RPMI8226 (cell line): ENCODE measurements at places on chromosomes 7 and 10.

DNA sequence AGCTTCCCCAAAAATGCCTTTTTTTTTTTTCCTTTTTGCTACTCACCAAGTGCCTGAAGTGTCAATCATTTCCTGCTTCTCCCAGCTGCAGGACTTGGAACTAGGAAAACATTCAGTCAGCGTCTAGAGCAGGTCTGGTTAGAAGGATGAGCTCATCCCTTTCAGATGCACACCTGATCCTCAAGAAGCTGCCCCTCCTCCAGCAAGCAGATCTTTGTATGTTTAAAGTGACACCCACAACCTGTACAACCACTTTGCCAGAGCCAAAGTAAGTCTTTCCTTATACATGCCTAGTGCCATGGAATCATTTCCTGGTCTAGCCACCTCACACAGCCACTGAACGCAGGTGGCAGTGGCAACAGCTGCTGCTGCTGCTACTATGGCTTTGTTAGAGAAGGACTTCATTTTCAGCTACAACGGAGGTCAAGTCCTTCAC lies 10.4 kb upstream of the USP54 start:
- peak; percentile 17 for DNase-seq

DNA sequence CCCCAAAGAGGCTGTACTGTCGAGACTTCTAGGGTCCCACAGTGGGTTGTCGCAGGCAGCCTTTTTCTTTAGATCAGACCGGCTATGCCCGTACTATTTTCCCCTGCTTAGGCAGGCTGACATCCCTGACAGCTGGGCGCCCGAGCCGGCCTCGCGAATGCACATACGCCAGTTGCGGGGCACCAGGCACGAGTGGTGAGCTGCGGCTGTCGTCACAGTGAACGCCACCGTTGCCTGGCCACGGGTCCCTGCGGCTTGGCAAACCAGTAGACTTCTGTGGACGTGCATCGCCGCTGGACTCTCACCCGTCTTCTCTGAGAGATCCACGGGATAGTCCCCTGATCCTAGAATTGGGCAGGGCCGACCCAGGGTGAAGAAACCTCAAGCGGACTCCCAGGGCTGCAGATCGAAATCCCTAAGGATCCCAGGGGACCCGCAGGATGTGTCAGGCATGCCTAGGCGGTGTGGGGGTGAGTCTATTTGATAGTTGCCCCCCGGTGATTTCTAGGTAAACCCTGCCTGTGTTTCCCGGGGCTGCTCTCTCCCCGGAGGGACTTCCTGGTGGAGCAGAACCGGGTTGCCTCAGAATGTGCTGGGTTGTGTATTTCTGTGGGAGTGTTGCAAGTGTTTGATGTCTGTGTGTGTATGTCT lies 33.0 kb upstream of the ZNF273 start:
- no peak for DNase-seq

DNA sequence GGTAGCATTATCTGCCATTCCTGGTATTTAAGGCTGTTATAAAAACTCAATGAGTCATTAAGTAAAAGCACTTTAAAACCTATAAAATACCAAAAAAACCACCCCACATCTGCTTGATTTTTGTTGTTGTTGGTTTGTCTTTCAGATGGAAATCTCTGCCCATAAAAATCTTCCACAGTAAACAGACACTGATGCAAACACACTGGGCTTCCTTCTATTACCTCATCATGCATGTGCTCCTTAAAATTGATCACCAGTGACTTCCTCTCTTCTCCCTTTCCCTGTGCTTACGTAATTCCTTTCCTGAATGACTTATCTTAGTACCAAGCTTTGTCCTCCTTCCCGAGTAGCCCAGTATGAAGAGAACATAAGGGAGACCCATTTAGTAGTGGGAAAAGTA lies 167.2 kb downstream of the EVX1 start:
- DNase-seq: no peak

GRCh38 chr10:118732245-118733165 lies 22.3 kb downstream of the CACUL1 start:
- DNase-seq: no peak

DNA sequence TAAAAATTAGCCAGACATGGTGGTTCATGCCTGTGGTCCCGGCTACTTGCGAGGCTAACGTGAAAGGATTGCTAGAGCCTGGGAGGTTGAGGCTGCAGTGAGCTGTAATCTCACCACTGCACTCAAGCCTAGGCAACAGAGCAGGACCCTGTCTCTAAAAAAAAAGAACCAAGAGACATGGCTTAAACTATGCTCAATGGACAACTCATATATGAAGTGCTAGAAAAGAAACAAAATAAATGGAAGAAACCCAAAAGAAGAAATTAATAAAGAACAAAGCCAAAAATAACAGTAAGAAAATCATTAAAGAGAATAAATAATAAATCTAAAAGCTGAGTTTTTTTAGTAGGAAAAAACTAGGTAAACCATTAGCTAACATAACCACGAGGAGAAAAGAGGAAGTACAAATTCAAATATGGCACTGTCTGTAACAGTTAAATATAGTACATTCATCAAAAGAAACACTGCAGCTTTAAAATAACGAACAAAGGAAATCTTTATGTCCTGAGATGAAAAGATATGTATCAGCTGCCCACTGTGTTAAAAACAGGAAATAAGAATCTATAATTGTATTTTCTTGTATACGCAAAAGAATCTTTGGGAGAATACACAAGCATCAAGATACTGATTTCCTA lies 48.7 kb downstream of the UPF2 start:
- no peak for DNase-seq

GRCh38 chr10:129056734-129057689 lies 410.0 kb upstream of the MGMT start:
- DNase-seq: peak; percentile 70

GRCh38 chr10:70685455-70685911 lies 13.2 kb downstream of the ADAMTS14 start:
- DNase-seq: no peak

GRCh38 chr7:37494926-37495325 lies 46.3 kb upstream of the ELMO1 start:
- no peak for DNase-seq

- peak; percentile 87 for DNase-seq
Measured at GRCh38 chr10:46091080-46091827, 45.2 kb upstream of the MSMB start.

- no peak for DNase-seq
Measured at GRCh38 chr10:35236739-35237138, 99.6 kb upstream of the CCNY start.

- DNase-seq: no peak
Measured at GRCh38 chr7:55113760-55114540, 95.1 kb downstream of the EGFR start.

- no peak for DNase-seq
Measured at GRCh38 chr7:128799451-128799850, 7.7 kb downstream of the CCDC136 start.

- DNase-seq: peak; percentile 77
Measured at GRCh38 chr7:68720697-68721096, 877.6 kb upstream of the AUTS2 start.

DNA sequence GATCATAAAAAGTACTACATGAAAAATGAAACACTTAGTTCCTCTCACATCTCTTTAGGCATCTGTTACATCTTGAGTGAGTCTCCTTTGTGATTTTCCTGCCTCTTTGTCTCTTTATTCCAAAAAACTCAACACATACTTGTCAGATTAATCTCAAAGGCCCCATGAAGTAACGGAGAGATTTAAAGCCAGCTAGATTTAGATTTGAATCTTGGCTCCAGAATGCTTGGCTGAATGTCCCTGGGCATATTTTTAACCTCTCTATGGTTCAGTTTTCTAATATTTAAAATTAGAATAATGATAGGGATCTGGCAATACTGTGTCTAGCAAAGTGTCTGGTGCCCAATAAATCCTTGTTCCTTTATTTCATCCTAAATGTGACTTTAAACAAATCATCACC lies 140.0 kb downstream of the DGKB start:
- no peak for DNase-seq

DNA sequence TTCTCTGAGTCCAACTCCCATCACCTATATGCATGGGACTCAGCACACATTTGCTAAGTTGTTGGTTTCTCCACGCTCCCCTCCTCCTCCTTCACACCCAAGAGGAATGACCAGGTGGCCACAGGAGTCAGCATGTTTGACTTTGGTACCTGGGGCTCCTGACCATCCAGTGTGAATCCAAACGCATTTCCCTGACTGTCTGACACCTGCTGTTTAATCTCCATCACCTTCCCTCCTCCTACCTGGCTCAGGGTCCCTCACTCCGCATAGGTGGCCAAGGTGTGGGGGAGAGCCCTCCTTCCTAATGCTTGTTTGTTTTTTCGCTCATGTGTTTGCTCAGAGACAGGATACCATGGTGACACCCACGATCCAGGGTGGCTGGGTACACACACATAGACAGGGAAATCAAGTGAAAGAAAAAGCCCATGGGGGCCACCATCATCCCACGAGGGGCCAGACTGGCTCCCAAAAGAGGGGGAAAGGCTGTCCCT lies 194.9 kb downstream of the KCNMA1 start:
- DNase-seq: no peak

DNA sequence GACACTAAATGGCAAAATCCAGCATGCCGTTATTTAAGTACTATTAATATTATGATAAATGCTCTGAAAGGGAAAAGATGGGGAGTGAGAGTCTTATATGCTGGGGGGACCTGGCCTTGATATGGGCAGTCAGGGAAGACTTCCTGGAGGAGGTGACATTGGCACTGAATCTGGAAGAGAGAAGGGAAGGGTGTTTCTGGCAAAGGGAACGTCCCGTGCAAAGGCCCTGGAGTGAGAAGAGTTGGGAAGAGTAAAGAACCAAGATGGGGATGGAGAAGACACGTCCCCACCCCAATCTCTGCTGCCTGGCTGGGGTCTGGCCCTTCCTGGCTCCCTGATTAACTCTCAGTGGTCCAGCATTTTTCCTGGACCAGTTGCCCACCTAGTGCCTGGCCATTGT lies 5.0 kb upstream of the GRIFIN start:
- no peak for DNase-seq

- DNase-seq: no peak
Measured at GRCh38 chr7:17401791-17402627, 103.6 kb downstream of the AHR start.

DNA sequence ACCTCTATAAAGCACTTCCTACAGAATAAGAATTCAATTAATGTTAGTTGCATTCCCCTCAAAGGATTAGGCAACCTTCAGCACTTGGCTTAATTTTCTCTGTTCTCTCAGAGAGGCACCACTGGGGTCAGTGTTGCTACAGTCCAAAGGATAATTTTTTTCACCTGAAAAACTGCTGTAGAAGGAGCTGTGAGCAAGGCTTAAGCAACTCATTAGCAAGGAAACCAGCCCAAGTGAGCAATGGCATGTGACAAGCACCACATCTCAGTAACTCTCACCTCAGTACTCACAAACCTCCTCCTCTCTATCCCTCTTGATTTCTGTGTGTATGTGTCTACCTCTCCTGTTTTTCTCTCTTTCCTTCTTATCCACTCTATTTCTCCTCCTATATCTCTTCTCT lies 55.9 kb downstream of the DGKI start:
- no peak for DNase-seq

DNA sequence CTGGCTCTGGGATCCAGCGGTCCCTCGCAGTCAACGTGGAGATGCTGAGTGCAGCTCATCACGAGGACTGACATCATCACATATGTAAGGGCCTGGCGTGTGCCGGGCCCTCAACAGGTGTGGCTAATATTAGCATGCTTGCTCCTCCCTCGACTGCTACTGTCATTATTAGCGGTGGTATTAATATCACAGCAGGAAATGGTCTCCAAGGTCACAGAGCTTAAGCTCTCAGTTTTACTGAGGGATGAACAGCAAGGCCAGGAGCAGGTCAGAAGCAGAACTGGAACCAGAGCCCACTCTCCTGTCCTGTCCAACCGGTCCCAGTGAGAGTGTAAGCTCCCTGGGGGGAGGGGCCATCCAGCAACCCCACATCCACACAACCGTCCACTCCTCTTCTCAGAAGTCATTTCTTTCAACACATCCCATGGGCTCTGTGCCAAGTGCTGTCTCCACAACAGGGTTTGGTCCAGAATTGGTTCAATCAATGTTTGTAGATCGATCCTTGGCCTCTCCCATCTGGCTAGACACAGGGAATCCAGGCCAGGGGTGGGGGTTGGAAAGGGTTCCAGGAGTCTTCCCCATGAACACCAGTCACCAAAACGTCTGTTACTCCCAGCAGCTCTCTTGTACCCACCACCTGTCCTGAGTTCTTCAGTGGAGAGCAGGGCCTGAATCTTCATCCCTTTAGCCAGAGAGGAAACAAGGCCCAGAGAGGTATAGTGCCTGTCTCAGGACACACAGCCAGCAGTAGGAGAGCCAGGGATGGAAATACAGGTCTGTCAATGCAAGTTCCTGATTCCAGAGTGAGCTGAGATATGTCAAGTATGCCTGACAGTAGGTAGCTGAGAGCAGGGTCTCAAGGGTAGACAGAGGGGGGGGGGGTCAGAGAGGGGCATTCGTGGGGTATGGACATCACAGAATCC lies 45.3 kb upstream of the ZMIZ1 start:
- peak; percentile 60 for DNase-seq

GRCh38 chr10:87093632-87094372 lies 841 bp downstream of the GLUD1 start:
- DNase-seq: peak; percentile 74

DNA sequence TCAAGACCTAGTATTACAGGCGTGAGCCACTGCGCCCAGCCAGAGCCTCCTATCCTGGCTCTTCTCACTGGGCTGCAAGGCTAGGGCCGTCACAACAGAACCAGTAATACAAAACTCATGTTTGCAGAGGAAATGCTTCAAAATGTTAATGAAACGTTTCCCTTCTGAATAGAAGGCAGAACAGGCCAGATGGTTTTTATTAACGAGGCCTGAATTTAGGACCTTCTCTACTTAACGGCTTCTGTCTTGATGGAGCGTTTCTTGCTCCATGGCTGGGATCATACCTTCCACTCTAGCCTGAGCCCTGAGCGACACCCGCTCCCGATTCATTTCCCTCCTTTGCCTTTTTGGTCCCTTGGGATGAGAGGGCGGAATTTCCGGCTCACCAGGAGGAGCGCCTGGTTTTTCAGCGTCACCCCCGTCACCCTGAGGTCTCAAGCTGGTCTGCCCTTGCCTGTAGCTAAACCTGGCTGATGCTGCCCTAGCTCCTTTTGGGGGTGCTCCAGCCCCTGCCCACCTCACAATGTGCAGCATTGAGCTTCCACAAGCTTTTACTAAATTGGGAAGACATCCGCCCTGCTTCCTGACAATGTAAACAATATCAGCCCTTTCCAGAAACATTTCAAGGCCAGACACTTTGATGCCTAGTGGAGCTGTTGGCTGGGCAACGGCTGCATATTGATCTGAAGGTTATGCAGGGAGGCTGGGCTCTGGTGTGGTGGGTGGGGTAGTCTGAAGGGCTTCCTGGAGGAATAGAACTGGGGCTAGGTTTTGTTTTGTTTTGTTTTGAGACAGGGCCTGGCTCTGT lies 5.2 kb downstream of the CLIP2 start:
- no peak for DNase-seq

- no peak for DNase-seq
Measured at GRCh38 chr7:81685270-81685868, 84.5 kb downstream of the HGF start.
